ENCODE measurements at places on chromosomes 3 and 15.

DNA sequence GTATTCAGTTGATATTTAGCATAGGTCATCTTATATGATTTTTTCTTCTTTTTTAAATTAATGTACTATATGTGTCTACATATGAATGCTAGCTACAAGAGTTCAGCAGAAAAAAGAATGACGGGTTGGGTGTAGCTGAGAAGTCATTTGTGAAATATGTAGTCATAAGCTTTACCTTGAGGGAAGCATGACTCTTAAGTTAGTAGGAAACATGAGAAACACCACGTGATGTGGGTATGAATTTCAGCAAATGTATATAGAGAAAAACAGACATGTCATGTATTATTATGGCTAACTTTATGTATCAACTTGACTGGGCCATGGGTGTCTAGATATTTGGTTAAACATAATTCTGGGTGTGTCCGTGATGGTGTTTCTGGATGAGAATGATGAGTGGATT is 125.0 kb downstream of the RAP2B start:
- DNase-seq, result no peak
- no peaks in the 10 kb centered on the region for H3K36me3 ChIP-seq
- no peaks in the 10 kb centered on the region for H3K27me3 ChIP-seq
- H3K4me1 ChIP-seq, result no peaks in the 10 kb centered on the region
- no peak overlapping the region for H3K27ac ChIP-seq

DNA sequence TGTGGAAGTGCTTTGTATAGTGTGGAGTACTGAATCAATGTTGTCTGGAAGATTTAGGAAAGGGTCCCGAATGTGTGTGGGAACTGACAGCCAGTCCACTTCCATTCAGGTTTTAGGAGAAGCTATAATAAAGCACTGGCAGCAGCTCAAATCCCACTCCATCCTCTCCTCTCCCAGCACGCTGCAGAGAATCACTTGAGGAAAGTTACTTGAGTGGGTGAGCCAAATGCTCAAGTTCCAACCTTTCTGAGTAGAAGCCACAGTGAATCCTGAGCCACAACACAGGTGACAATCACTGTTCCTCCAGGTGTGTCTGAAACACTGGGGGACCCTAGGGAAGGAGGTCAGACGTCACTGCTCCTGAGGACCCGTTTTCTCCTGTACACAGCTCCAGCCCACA is 106.5 kb downstream of the TIGIT start:
- H3K36me3 ChIP-seq, result no peaks in the 10 kb centered on the region
- DNase-seq, result no peak
- H3K4me1 ChIP-seq, result peaks cover 3% of the 10 kb centered on the region
- no peak overlapping the region for H3K27ac ChIP-seq
- no peak overlapping the region for H3K4me3 ChIP-seq

GRCh38 chr15:71228403-71228802 is 113.1 kb downstream of the THSD4 start:
- no peak overlapping the region for H3K4me3 ChIP-seq
- H3K27me3 ChIP-seq, result no peaks in the 10 kb centered on the region
- no peaks in the 10 kb centered on the region for H3K4me1 ChIP-seq
- H3K27ac ChIP-seq, result no peak overlapping the region

- H3K27me3 ChIP-seq, result no peaks in the 10 kb centered on the region
- H3K4me3 ChIP-seq, result no peak overlapping the region
- no peaks in the 10 kb centered on the region for H3K4me1 ChIP-seq
- DNase-seq, result no peak
- H3K36me3 ChIP-seq, result no peaks in the 10 kb centered on the region
These were observed 1076.8 kb downstream of the TUSC7 start for GRCh38 chr3:117786349-117786748.

DNA sequence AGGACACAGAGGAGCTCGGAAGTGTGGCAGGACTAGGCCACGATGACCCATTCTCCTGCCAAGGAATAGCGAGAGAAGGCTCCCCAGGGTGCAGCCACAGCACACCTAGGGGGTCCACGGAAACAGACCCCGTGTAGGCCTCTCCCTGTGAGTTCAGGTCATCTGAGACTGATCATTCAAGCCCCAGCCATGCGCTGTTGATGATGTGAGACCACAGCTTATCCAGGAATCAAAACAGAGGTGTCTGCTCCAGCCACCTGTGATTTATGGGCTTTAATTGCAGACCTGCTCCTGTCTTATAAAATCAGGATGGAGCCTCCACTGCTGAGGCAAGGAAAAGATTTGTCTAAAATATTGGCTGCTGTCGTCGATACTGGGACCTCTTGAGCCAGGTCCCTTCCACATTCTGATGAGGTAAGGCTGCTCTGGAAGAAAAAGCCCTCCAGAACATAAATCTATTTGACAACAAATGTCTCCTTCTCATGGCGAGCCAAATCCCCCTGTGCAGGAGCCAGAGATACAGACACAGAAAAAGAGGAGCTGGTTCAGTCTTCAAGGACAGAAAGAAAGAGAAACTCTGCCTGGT is 186.7 kb downstream of the TJP1 start:
- no peak for DNase-seq
- H3K27me3 ChIP-seq, result no peaks in the 10 kb centered on the region
- H3K4me1 ChIP-seq, result no peaks in the 10 kb centered on the region
- H3K36me3 ChIP-seq, result no peaks in the 10 kb centered on the region

DNA sequence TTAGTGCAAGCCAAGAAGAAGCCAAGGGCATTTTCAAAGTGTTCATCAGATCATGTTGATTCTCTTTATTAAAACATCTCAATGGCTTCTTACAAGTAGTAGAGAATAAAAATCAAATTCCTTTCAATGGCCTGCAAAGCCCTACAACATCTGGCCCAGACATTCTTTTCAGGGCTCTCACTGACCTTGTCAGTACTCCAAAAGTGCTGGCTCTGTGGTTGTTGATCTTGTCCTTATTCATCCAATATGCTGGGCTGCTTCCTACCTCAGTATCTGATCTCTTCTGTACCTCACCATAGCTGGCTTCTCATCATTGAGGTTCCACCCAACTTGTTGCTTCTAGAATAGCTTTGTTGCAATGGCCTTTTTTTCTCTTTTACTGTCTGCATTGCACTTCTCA is 74.0 kb upstream of the SAMMSON start:
- H3K4me3 ChIP-seq, result no peak overlapping the region
- peaks cover 2% of the 10 kb centered on the region for H3K4me1 ChIP-seq
- H3K27me3 ChIP-seq, result no peaks in the 10 kb centered on the region
- H3K27ac ChIP-seq, result no peak overlapping the region
- DNase-seq, result no peak

GRCh38 chr3:126300001-126300760 is 57.0 kb downstream of the KLF15 start:
- no peak overlapping the region for H3K27ac ChIP-seq
- no peaks in the 10 kb centered on the region for H3K36me3 ChIP-seq
- H3K4me3 ChIP-seq, result no peak overlapping the region
- no peak for DNase-seq
- no peaks in the 10 kb centered on the region for H3K27me3 ChIP-seq
- no peaks in the 10 kb centered on the region for H3K4me1 ChIP-seq

- no peak for DNase-seq
- no peaks in the 10 kb centered on the region for H3K27me3 ChIP-seq
These were observed 89.6 kb downstream of the FILIP1L start for GRCh38 chr3:100024520-100025303.

- peaks cover 3% of the 10 kb centered on the region for H3K4me1 ChIP-seq
- no peaks in the 10 kb centered on the region for H3K27me3 ChIP-seq
- no peaks in the 10 kb centered on the region for H3K36me3 ChIP-seq
- DNase-seq, result no peak
These were observed 15.0 kb downstream of the FRMD4B start for GRCh38 chr3:69370901-69371301.

GRCh38 chr3:124269619-124270018 is 277.7 kb upstream of the ROPN1 start:
- no peak overlapping the region for H3K27ac ChIP-seq
- H3K4me3 ChIP-seq, result no peak overlapping the region
- H3K4me1 ChIP-seq, result peaks cover 27% of the 10 kb centered on the region
- H3K27me3 ChIP-seq, result no peaks in the 10 kb centered on the region

- H3K4me3 ChIP-seq, result no peak overlapping the region
- no peaks in the 10 kb centered on the region for H3K36me3 ChIP-seq
- no peaks in the 10 kb centered on the region for H3K27me3 ChIP-seq
- no peaks in the 10 kb centered on the region for H3K4me1 ChIP-seq
- no peak overlapping the region for H3K27ac ChIP-seq
- no peak for DNase-seq
These were observed 6.3 kb downstream of the EFCAB12 start for GRCh38 chr3:129421988-129422745.

DNA sequence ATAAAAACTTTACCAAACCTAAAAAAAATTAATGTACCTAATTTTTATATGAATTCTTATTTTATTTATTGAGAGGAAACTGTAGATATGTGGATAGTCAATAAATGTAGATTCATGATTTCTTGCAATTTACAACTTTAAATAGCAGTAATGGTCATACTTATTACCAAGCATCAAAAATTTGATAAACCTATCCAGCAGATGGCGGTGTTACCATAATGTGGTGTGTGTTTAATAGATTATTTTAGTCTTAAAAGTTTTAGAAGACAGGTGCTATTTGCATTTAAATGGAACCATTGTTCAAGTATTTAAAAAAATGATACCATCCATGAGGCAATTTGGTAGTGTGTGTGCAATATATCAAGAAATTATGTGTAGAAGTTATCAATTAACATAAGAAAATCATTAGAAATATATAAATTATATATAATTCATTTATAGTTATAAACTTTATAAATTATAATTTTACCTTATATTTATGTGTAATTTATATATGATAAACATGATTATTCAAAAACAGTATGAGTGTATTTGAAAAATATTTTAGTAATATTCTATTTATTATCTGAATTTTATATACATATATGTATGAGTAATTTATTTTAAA is 176.0 kb upstream of the BCHE start:
- H3K4me3 ChIP-seq, result no peak overlapping the region
- H3K27me3 ChIP-seq, result no peaks in the 10 kb centered on the region
- no peaks in the 10 kb centered on the region for H3K4me1 ChIP-seq
- H3K36me3 ChIP-seq, result no peaks in the 10 kb centered on the region

- no peak for DNase-seq
- H3K36me3 ChIP-seq, result no peaks in the 10 kb centered on the region
- no peak overlapping the region for H3K27ac ChIP-seq
These were observed 3.6 kb downstream of the CAMP start for GRCh38 chr3:48226939-48227338.

DNA sequence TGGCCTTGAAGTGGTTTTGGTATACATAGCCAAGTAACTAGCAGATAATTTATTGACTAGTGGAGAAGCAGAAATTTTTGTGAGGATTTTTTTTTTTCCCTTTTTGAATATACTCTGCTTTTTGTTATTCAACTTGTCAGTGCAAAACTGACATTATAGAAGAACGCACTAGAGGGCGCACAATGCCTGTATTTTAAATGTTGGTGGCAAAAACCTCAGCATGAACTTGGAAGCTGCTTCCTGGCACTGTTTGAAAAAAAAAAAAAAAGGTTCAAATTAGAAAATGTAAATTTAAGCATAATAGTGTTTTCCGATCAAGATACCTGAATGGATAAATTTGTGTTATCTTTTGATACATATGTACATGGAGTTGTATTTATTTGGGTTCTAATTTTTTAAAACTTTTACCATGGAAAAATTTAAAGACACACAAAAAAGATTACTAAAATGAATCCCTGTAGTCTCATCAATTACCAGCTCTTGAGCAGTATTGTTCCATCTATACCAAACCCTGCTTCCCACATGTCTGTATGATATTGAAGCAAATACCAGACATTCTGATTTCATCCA is 56.0 kb downstream of the SLC25A26 start:
- no peaks in the 10 kb centered on the region for H3K27me3 ChIP-seq
- no peaks in the 10 kb centered on the region for H3K36me3 ChIP-seq
- H3K4me1 ChIP-seq, result no peaks in the 10 kb centered on the region
- H3K4me3 ChIP-seq, result no peak overlapping the region
- H3K27ac ChIP-seq, result no peak overlapping the region

DNA sequence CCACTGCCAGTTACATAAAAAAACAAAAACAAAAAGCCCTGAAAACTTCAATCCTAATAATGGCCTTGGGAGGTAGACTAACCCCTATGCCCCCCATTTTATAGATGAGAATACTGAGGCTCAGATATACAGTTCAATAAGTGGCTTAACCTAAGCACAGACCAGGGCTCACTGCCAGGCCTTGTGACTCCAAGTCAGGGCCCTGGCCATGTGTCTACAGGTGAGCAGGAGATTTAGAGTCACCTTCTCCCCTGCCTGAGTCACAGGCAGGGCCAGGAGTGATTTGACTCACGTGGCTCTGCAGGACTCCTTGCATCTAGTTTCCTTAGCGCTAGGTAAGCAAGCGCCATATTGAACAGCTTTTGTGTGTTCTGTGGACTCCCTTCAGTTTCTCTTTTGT is 98.6 kb upstream of the ETV5 start:
- H3K36me3 ChIP-seq, result no peaks in the 10 kb centered on the region
- no peaks in the 10 kb centered on the region for H3K4me1 ChIP-seq
- no peak overlapping the region for H3K4me3 ChIP-seq
- DNase-seq, result no peak
- H3K27me3 ChIP-seq, result no peaks in the 10 kb centered on the region

DNA sequence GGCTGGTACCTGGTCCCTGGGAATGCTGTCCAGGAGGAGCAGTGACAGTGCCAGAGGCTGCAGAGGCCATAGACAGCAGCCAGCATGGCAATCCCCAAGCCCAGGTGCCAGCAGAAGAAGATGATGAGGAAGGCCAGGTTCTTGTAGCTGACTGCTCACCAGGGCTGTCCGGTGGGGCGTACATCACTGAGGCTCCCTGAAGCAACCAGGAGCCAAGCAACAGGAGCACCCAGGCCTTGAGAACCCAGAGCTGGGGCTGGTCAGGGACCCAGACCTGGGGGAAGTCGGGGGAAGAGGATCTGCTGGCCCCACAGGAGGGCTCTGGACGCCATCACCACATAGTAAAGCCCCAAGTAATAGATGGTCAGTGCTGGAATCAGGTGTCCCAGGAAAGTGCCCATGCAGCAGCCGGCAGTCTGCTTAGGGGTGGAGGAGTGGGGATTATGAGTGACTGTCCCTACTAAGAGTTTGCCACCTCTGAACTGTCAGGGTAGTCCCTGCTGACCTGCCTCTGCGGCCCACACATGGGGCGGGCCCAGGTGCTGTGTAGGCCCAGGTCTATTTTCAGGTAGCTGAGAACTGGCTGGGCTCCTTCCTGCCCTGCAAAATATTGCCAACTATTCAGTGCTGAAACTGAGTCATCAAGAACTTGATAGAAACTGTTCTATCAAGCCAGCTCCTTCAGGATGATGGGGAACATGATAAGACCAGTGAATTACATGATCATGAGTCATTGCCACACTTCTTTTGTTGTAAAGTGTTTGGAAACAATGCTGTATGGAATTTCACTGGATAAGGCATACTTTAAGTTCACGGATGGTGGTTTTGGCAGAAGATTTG is 68.7 kb downstream of the CHRD start:
- no peaks in the 10 kb centered on the region for H3K36me3 ChIP-seq
- H3K27ac ChIP-seq, result no peak overlapping the region
- peaks cover 1% of the 10 kb centered on the region for H3K27me3 ChIP-seq
- H3K4me1 ChIP-seq, result no peaks in the 10 kb centered on the region

DNA sequence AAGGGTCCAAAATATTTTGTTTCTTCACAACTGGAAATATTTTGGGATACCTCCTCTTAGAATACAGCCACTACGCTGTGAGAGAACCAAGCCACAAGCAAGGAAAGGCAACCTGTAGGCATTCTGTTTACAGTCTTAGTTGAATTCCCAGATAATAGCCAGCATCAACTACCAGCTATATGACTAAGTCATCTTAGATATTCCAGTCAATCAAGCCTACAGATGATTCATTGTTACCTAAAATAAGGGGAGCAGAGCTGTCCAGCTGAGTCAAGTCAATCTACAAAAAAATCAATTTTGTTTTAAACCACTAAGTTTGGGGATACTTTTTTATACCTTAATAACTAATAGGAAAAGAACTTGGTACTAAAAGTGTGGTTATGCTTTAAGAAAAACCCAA is 526.4 kb upstream of the DPPA4 start:
- H3K36me3 ChIP-seq, result no peaks in the 10 kb centered on the region
- H3K4me3 ChIP-seq, result no peak overlapping the region
- H3K27me3 ChIP-seq, result no peaks in the 10 kb centered on the region
- no peak overlapping the region for H3K27ac ChIP-seq
- no peaks in the 10 kb centered on the region for H3K4me1 ChIP-seq
- DNase-seq, result no peak
